ENCODE measurements at places on chromosomes 2 and 18.

DNA sequence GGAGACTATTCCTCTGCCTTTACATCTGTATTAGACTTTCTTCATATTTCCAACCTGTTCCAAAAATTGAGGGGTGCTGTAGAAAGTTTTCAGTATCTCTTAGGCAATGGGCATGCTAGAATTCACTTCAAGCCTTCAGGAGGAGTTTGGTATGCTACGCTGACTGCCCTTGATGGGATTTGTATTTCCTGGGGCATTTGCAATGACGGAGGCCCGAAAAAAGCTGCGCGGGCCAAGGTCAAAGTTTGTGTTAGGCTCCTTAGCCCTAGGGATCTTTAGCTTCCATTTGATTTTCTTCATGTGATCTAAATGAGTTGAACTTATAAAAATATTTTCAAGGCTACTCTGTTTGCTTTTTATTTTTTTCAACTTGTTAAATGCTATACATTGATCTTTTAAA lies 5.1 kb downstream of the CPS1 start:
- no peak for DNase-seq

GRCh38 chr2:178025551-178026185 lies 46.9 kb downstream of the PDE11A start:
- no peak for DNase-seq

GRCh38 chr2:166677996-166678395 lies 183.9 kb upstream of the SCN7A start:
- no peak for DNase-seq

DNA sequence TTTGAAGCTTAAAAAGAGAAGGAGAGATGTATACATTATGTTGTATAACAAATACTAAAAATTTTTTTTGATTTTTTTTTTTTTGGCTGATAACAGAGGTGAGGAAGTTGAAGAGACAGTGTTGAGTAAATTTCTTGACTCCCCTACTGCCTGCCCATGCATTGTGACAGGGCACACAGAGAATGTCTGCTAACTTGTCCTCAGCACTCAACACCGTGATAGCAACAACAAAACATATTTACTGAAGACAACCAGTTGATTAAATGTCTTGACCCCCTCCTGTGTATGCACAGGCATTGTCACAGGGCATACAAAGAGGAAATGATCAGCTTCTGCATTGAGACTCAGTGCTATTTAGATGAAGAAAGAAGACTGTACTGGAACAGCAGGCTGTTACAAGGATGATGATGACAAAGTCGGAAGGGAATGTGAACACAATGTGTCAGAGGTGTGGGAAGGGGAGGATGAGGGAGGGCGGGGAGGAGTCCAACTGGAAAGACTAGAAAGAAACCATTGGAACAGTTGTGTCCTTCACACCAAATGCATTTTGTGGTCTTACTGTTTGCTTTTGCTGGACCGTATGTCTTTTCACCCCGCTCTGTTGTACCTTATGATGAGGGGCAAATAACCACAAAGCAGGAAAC lies 89.5 kb downstream of the CERS6 start:
- DNase-seq: no peak

GRCh38 chr2:207399301-207399700 lies 130.5 kb upstream of the CREB1 start:
- no peak for DNase-seq

DNA sequence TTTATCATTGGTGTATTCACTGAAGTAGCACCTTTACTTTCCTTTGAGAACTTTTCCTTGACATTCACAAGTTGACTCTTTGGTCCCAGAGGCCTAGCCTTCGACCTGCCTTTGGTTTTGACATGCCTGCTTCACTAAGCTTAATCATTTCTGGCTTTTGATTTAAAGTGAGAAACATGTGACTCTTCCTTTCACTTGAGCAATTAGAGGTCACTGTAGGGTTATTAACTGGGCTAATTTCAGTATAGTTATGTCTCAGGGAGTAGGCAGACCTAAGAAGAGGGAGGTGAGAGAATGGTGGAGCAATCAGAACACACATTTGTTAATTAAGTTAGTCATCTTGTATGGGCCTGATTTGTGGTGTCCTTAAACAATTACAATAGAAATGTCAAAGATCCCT lies 1040.7 kb upstream of the SLC39A10 start:
- no peak for DNase-seq

DNA sequence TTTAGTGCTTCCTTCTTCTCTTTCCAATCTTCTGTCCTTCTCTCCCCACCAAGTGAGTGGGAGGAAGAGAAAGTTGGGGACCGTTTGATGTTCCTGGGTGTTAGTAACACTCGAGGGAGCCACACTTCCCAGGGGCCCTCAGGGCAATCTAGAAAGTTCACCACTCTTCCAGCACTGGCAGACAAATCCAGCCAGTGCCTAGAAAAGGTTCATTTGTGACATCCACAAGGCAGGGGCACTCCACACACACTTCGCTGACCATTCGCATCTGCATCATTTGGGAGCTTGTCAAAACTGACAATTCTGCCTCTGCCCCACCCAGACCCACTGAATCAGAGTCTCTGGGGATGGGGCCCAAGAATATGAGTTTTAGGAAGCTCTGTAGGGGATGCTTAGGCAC lies 86.8 kb upstream of the ST3GAL5 start:
- DNase-seq: no peak

DNA sequence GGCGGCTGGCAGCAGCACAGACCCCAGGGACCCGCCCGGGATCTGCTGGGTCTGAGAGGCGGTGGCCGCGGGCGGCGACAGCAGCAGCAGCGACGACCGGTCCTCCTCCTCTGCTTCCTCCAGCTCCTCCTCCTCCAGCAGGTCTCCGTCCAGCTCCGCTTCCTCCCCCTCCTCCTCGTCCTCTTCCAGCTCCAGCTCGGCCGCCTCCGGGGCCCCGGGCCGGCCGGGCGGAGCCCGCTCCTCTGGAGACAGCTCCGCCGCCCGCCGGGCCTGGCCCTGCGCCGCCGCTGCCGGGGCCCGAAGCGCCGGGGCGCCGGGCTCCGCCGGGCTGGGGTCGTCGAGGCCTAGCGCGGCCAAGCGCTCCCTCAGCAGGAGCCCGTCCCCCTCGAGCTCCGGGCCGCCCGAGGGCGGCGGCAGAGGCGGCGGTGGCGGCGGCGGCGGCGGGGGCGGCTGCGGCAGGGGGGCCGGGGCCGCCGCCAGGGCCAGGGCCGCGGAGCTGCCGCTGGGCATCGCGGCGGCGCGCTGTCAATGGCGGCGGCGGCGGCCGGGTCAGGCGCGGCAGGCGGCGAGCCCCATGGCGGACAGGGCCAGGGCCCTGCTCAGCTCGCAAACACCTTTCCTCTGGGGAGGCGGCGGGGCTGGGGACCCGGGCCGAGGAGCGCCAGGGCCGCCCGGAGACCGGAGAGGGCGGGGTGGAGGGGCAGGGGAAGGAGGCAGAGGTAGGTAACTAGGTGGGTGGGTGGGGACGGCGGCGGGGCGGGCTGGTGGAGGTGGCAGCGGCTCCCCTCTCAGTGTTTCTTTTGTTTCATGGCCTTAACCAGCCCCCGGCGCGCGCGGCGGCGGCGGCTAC lies 445 bp downstream of the MEX3C start:
- no peak for DNase-seq

- no peak for DNase-seq
Observed at GRCh38 chr2:205696331-205696926, 14.1 kb downstream of the NRP2 start.

DNA sequence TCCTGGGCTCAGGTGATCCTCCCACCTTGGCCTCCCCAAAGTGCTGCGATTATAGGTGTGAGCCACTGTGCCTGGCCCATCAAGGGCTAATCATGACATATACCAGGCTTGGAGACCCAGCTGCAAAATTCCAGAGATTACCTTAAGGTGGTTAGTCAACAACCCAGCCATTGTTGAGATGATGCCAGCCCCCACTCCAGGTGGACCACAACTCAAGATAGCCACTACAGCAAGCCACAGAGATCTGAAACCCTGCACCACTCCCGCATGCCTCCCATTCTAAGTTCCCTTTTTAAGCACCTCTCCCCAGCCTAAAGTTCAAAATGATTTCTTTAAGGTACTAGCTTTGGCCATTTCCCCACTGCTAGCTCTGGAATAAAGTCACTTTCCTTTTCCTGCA lies 4.6 kb upstream of the CLK1 start:
- no peak for DNase-seq

DNA sequence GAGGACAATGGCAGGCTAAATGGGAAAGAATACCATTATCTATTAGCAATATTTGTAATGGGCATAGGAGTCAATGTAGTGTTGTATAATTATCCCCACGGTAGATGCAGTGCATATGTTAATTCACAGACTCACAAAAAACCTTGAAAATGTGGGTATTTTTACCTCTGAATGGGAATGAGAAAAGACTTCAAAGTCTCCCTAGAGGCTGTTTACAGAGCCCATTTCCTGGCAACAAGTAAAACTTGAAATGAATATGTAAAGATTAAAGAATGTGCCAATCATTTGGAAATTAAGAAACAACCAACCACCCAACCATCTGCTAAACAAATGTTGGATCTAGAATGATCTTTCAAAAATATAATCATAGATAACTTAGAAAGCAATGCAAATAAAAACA lies 27.1 kb downstream of the TRPM8 start:
- no peak for DNase-seq

DNA sequence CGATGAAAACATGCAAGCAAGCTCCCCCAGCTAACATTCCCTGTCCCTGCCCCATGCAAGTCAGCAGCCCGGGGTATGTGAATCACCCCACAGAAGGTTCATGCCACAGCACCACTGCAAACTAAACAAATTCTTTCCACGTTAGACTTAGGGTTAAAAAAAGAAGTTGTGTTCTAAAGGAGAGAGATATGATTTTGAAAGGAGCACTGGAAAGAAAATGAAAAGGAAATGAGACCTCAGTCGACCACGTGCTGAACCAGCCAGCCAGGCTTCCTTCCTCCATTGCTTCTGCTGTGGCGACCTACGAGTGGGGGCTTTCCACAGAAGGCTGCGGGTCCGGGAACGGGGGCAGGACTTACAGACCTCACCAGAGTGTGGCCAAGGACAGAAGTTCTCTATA lies 52.0 kb downstream of the ARL4C start:
- no peak for DNase-seq

DNA sequence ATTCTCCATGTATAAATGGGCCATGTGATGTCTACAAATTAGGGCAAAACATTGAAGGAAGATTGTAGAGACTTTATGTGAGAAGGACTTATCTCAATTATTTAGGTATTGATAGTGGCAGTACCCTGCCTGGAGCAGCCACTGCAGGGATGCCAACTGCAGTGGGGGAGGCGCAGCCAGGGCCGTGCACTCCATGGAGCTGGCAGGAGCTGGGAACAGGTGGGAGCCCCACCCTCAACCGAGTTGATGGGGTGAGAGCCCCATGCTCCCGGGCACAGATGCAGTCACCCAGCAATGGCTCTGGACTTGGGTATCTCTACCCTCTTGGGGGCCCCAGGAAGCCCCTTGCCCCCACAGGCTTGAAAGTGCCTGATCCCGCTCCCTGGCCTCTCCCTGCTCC lies 564.3 kb downstream of the SLC4A3 start:
- no peak for DNase-seq

DNA sequence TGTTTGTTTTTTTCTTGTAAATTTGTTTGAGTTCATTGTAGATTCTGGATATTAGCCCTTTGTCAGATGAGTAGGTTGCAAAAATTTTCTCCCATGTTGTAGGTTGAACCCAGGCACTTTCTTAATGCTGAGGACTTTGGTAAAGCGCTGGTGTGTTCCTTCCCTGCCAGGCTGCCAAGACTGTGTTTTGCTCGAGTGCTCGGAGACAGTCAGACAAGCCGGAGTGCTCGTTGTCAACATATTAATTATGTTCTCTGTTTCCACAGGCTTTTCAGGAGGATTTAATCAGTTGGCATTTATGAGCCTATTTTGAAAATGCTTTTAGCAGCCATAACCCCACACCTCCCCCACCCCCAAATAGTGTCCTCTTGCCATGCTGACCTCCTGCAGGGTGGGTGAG lies 6.4 kb downstream of the MTCL1 start:
- DNase-seq: peak; percentile 71

GRCh38 chr18:44273298-44273697 lies 407.4 kb upstream of the SETBP1 start:
- DNase-seq: no peak

- DNase-seq: no peak
Observed at GRCh38 chr18:73244401-73244800, 376.6 kb upstream of the NETO1 start.

GRCh38 chr2:120499784-120500495 lies 154.0 kb downstream of the INHBB start:
- no peak for DNase-seq

DNA sequence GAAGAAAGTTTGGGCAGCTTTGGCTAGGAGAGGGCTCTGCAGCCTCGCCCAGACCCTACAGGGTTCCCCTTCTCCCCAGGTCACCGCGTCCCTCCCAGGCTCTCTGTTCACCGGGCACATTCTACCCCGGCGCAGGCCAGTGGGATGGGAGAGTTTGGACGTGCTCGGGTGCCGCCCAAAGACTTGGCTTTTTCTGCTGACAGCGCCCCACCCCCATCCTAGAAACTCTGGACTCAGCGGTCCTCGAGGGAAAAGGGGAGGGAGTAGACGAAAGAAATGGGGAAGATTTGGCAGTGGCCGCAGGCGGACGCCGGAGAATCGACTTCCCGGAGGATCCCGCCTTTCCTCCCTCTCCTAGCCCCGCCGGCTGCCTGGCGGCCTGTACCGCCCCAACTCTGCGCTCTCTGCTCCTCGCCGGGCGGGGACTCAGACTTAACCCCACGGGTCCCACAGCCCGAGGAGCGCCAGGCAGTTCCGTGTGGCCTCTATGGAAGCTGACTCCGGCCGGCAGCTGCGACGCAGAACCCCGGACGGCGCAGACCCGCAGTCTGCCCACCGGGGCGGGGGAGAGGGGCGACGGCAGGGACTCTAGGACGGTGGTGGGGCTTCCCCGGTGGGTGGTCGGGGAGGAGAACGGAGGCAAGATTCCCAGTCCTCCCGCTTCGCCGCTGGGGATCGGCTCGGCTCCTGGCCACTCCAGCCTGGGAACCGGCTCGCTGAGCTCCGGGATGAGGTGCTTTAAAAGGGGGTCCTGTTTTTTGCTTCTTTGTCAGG lies 863 bp upstream of the SIX2 start:
- peak; percentile 35 for DNase-seq

- DNase-seq: no peak
Observed at GRCh38 chr2:12928197-12928774, 211.6 kb downstream of the TRIB2 start.

GRCh38 chr2:130381619-130382018 lies 25.8 kb downstream of the PTPN18 start:
- DNase-seq: no peak

DNA sequence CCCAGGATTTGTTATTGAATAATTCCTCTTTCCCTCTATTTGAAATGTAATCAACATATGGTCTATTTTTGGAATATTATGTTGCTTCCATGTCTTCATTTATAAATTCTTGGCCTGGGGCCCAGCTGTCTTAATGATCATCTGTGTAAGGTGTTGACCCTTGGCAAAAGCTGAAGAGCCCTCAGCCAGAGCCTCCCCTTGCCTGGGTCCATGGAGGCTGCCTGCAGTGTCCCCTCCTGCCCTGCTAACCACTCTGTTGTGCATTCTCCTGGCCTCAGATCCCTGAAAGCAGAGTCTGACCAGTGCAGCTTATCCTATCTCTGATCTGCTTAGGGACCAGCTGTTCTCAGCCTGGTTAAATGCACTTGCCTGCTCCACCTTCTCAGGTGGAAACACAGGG lies 226.1 kb upstream of the APCDD1 start:
- no peak for DNase-seq

GRCh38 chr2:45681675-45682074 lies 30.2 kb downstream of the PRKCE start:
- DNase-seq: no peak

- DNase-seq: no peak
Observed at GRCh38 chr2:236289766-236290462, 25.7 kb upstream of the ASB18 start.

- no peak for DNase-seq
Observed at GRCh38 chr18:79625195-79625923, 54.2 kb upstream of the CTDP1 start.

All from DMS79 (cell line).